T-helper 22 cell (primary cell): ENCODE measurements at places on chromosomes 1 and 21.

DNA sequence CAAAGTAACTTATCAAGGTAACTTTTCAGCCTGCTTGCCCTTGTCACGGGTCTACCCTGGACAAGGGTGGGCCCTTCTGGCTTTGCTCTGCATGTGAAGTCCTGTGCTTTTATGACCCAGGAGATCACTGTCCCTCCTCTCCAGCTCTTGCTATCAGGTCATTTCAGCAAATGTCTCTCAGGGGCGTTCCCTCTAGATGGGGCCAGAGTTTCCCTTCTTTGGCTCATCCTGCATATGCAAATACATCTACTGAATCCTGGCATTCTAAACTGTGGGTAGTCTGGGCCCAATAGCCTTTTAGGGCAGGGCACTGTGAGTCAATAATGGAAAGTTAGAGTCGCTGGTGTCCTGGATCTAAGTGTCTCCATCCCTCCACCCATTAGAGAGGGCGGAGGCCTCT is 366.9 kb upstream of the USP24 start:
- DNase-seq = no peak

GRCh38 chr1:151167116-151167515 is 1.2 kb downstream of the SCNM1 start:
- DNase-seq = no peak

- DNase-seq = no peak
Measured at GRCh38 chr1:210616356-210616755, 287.7 kb downstream of the HHAT start.

DNA sequence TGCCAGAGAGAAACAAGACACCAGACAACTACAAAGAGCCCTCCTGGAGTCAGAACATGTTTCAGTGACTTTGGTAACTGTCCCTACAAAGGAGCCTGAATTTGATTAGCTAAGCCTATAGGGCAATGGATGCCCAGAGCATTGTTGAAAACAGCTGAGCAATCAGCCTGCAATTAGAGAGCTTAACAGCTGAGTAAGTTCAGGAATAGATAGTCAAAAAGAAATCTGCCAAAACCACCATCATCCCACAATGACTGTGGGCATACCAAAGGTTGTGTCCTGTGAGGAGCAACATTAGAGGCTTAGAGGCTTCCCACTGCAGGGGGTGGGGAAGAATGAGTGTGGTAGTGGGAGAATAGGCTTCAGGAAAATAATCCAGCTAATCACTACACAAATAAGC is 32.1 kb downstream of the SH3BP5L start:
- DNase-seq = no peak

- no peak for DNase-seq
Measured at GRCh38 chr1:199067483-199067882, 428.6 kb downstream of the PTPRC start.

DNA sequence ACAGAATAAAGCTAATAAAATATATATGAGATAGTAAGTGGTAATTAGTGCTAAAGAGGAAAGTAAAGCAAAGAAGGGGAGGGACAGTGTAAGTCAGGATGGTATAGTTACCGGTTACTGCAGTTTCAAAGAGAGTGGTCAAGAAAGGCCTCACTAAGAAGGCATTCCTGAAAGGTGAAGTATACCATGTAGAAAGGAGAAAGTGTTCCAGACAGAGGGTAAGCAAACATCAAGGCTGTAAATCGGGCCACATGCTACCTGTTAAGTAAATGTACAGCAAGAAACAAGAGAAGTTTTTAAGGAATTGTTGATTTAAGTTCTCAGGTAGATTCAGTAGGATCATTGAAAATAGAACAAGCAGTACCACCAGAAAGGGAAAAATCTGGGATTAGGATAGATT is 9.7 kb downstream of the DESI2 start:
- no peak for DNase-seq

DNA sequence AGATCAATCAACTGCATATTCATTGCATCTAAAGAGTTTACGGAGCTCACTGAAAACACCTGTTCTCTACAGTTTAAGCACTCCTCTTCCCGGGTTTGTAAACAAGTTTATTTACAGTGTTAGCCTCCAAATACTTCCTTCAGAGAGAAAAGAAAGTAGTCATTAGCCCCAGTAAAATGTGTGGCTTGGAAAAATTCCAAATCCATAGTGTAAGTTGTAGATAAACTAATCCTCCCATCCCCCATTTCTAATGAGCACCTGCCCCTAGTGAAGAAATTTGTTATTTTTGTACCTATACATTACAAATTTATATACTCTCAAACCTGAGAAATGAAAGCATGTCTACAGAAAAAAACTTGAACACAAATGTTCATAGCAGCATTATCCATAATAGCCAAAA is 21.9 kb downstream of the PUM1 start:
- DNase-seq = no peak

GRCh38 chr1:87963556-87963955 is 634.9 kb downstream of the LMO4 start:
- DNase-seq = no peak

- DNase-seq = no peak
Measured at GRCh38 chr1:185473186-185473585, 156.1 kb upstream of the IVNS1ABP start.

DNA sequence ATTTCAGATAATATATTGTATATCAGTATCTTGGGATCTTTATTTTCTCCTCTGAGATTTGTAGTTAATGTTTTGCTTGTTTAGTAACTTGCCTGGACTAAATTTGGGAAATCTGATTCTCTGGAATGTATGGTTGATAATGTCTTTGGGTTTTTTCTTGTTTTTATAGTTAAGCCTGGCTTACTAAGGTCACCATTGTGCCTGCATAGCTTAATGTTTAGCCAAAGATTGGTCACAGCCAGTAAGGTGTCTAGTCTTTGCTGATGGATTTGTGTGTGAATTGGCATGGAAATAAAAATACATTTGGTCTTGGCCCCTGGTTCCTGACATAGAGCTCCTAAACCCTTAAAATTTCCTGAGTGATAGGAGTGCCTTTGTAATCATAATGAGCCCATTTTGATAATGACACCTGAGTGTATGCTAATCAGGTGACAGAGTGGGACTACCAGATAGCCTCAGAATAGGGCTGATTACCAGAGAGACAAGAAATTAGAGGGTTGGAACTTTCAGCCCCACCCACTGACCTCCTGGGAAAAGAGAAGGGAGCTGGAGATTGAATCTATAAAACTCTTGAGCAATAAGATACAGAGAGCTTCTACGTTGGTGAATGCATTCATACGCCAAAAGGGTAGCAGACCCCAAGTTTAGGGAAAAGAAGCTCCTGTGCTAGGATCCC is 47.9 kb upstream of the NUF2 start:
- no peak for DNase-seq
